ENCODE measurements at places on chromosomes 5 and 9.

- no peak for DNase-seq
Measured at GRCh38 chr5:11878814-11879213, 25.4 kb downstream of the CTNND2 start.

- DNase-seq: no peak
Measured at GRCh38 chr9:13140843-13141592, 138.5 kb downstream of the MPDZ start.

GRCh38 chr5:81717860-81718259, 33.0 kb downstream of the SSBP2 start:
- no peak for DNase-seq

DNA sequence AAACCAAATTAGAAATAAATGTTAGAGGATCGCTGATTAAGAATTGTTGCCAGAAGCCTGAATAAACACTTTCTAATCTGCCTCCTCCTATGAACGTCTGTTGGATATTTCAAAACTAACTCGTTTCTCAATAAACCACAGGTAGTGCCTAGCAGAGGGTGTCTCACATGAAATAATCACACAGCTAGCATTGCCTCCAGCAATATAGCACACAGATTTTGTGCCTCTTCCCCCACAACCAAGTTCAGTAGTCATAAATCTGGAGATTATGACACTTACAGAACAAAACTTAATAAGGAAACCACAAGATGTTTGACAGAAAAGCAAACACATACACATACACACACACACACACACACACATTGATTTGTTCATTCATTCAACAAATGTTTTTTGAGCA, 173.2 kb upstream of the CDH10 start:
- DNase-seq: no peak

GRCh38 chr5:58156973-58157701, 302.7 kb downstream of the PLK2 start:
- no peak for DNase-seq

DNA sequence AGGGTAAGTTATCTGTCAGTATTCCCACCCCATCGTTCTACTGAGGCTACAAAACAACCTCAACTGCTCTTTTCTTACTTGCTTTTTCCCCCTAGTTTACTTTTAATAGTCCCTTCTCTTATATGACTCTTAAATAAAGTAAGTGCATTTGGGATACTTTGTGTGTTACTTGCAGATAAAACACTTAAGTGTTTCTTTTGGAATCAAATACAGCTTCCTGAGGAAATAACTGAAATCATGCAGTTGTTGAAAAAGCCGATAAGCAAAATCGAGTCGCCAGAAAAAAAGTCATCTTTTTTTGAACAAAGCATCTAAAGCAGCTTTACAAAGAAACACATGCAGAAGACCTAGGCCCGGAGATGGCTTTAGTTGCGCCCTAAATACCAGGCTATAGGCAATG, 53.5 kb upstream of the EPB41L4A start:
- DNase-seq: no peak

GRCh38 chr5:83583859-83584258, 112.3 kb downstream of the VCAN start:
- DNase-seq: no peak

- no peak for DNase-seq
Measured at GRCh38 chr5:5726401-5726800, 303.9 kb downstream of the ICE1 start.

DNA sequence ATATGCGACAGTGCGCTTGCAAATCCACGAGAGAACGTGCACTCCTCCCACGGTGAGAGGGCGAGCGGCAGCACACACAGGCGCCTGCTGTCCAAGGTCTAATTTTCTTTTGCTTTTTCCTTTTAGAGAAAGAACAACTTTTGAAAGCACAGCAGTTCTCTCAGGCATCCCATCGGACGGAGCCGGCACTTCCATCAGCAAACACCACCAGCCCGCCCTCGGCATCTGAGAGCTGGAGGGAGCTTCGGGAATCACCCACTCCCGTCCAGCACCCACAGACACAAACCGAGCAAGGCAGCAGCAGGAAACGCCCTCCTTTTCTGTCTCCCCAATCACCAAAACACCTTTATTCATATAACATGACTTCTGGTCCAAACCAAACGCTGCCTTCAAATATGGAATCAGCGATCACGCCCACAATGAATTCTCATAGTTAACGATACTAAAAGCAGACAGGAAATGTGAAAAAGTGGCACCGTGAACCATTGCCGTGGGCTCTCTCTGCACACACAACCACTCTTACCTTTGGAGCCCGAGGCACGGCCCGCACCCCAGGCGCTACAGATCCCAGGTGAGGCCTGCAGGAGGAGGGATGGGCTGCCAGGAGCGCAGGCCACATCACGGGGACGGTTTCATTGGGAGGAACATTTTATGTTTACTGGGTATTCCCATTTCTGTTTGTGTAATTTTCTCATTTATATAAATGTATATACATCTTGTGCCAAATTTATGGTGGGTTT, 14.2 kb downstream of the LPCAT1 start:
- no peak for DNase-seq

GRCh38 chr9:110712955-110713354, 44.4 kb downstream of the MUSK start:
- no peak for DNase-seq

DNA sequence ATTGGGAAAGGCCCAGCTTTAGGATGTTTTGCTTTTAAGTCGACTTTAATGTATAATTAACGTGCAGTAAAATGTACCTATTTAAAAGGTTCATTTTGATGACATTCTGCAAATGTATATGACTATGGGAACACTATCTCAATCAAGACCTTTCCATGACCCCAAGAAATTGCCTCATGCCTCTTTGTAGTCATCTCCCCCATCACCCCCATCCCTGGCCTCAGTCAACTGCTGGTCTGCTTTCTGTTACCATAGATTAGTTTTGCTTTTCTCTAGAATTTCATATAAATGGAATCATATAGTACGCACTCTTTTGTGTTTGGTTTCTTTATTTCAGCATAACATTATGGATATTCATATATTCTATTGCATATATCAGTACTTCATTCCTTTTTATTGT, 80.7 kb upstream of the C9orf72 start:
- DNase-seq: no peak

DNA sequence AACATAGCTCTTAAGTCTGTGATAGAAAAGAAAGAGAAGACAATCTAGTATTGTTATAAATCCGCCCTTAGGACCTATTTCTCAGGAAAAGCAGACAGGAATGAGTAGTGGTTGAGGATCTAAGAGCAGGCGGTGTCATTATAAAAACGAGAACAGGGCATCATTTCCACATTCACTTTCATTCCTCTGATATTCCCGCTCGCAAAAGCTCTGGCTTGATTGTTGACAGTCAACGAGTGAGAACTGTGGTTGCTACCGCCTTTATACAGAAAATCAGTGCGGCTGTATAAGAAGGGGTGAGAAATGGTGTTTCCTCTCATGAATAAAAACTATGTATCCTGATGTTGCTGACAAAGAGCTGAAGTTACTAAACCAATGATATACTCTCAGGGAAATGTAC, 1409.6 kb upstream of the WWC1 start:
- DNase-seq: no peak

GRCh38 chr5:131773805-131774204, 23.0 kb downstream of the FNIP1 start:
- DNase-seq: no peak

- no peak for DNase-seq
Measured at GRCh38 chr5:78809444-78809843, 160.9 kb upstream of the LHFPL2 start.

GRCh38 chr5:126098330-126099017, 324.7 kb upstream of the GRAMD2B start:
- DNase-seq: no peak

GRCh38 chr9:105439428-105439827, 8.4 kb upstream of the FSD1L start:
- DNase-seq: no peak

GRCh38 chr5:65078331-65078730, 309.6 kb downstream of the CWC27 start:
- DNase-seq: no peak

- DNase-seq: no peak
Measured at GRCh38 chr9:122217640-122218039, 11.1 kb downstream of the LHX6 start.

GRCh38 chr9:35029241-35029640, 39.7 kb downstream of the DNAJB5 start:
- no peak for DNase-seq

DNA sequence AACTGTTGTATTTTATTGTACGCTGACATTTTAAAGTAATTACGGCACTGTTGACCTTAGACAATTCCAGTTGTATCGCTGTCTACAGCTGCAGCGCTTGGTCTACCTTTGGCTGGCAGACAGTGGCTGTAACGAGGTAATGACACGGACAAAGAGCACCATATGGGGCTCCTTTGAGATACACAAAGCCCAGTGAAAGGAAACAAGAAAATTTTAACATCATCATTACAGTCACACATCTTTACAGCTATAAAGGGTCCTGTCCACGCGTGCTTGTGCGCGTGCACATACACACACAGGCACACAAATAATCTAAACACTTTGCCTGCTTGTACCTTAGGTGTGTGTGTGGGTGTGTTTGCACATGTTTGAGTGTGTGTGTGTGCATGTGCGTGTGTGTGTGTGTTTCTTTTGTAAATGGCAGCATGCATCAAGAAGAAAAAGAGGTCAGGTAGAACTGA, 946.0 kb downstream of the NR2F1-AS1 start:
- no peak for DNase-seq

GRCh38 chr9:89435071-89435823, 62.7 kb downstream of the SEMA4D start:
- DNase-seq: peak; percentile 34

- DNase-seq: no peak
Measured at GRCh38 chr5:27875148-27875547, 836.8 kb upstream of the CDH9 start.

DNA sequence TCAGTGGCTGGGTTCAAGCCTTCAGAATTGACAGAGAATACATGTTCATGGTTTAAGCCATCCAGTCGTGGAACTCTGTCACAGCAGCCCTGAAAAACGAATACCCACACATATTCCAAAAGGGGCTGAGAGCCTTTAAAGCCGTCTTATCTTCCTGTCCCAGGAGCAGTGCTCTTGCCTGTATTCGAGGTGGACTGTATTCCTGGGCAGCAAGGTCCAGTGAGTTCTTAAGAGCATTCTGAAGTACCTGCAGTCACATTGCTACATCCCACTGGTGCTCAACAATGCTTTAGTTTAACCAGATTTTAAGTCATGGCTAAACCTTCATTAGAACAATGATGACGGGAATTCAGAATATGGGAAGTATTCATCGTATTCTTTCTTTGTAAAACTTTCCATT, 380.7 kb upstream of the KLF4 start:
- DNase-seq: no peak

- DNase-seq: no peak
Measured at GRCh38 chr9:87243602-87244001, 254.1 kb upstream of the DAPK1 start.

- DNase-seq: no peak
Measured at GRCh38 chr5:138529812-138530211, 13.2 kb downstream of the ETF1 start.

DNA sequence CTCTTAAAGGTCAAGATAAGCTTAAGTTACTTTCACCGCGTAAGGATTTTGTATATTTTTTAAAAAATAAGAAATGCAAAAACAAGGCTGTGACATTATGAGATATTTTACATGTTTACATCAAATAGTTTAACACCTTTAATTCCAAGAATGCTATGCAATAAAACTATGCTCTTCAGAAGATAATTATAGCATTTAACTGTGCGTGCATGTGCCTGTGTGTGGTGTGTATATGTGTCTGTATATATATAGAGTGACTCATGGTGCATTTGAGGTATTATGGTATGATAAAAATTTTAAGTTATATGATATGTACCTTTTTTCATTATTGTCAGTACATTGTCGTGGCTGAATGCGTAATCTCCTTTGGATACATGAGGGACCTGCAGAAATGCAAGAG, 539.3 kb downstream of the PDE4D start:
- no peak for DNase-seq

DNA sequence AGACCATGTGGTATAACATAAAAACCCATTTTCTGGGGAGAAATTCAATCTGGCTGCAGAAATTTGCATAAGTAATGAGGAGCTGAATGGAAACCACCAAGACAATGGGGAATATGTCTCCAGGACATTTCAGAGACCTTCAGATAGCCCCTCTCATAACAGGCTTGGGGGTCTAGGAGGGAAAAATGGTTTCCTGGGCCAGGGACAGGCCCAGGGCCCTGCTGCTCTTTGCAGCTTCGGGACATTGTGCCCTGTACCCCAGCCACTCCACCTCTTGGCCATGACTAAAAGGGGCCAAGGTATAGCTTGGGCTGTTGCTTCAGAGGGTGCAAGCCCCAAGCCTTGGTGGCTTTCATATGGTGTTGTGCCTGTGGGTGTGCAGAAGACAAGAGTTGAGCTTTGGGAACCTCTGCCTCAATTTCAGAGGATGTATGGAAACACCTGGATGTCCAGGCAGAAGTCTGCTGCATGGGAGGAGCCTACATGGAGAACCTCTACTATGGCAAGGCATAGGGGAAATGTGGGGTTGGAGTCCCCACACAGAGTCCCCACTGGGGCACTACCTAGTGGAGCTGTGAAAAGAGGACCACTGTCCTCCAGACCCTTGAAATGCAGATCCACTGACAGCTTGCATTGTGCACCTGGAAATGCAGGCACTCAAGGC, 30.4 kb downstream of the MRPS30 start:
- no peak for DNase-seq

- no peak for DNase-seq
Measured at GRCh38 chr5:157388111-157388710, 71.8 kb upstream of the NIPAL4 start.

GRCh38 chr5:116248432-116248831, 163.6 kb downstream of the COMMD10 start:
- DNase-seq: no peak

GRCh38 chr5:97364731-97365130, 181.7 kb upstream of the RIOK2 start:
- no peak for DNase-seq

GRCh38 chr5:101159006-101159405, 255.9 kb upstream of the ST8SIA4 start:
- no peak for DNase-seq

DNA sequence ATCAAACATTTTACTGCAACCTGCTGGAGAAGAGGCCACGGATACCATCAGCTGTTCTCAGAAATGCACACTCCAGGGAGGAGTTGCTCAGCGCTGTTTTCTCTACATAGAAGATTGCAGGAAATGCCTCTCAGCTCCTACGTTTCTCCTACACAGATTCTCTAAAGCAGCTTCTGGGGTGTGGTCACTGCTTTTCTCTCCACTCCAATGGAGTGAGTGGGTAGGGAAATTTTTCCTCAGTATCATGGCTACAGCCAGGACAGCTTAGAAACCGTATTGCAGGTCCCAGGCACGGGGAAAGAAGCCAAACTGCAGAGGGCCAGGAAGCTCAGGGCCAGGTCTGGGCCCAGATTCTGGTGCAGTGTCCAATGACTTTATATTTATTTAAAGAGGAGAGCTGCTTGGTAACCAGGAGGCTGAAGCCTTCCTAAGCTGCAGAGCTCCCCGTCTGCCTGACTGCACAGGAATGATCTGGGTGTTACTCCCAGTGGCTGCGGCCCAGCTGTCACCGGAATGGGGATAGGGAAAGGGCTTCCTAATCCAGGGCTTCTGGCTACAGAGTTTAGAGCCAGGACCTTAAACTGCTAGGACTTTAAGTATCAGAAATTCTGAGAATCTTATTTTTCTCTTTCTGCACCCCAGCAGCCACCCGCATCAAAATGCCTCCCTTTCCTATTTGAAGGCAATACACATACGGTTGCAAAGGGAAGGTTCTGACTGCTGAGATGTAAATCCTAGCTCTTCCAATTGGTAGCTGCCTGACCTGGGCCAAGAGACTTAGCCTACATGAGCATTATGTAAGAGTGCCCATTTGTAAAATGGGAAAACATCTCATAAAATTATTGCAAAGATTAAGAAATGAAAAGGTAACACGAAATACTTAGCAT, 1.4 kb upstream of the SPTAN1 start:
- peak; percentile 23 for DNase-seq

- DNase-seq: no peak
Measured at GRCh38 chr5:97009921-97010320, 74.0 kb downstream of the LNPEP start.

All from CD4-positive, alpha-beta T cell treated with Interleukin-6 for 4 hours (primary cell).